Mucosa of descending colon (tissue), 3 donors: ENCODE measurements at places on chromosomes 12 and 14. TPM values are rescaled to one million over a fixed set of nuclear protein-coding genes. Genes with fewer than 3 reads are reported as not detected.

DNA sequence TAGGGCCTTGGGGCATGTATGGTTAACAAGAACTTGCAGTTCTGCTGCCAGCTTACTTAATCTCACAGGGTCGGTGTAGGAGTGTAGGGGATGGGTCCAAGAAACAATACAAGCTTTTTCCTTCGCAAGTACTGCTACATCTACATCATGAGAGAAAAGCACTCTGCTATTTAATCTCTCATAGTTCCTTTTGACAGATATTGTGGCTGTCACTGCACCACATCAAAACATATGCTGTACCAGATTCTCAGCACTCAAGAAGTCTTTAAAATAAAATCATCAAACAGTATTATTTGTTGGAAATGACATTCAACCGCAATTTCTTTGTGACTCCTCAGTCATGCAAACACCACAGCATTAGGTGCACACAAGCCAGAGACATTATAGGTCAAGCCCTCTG lies 215.5 kb upstream of the BMP4 start:
- DNase-seq = no peak

DNA sequence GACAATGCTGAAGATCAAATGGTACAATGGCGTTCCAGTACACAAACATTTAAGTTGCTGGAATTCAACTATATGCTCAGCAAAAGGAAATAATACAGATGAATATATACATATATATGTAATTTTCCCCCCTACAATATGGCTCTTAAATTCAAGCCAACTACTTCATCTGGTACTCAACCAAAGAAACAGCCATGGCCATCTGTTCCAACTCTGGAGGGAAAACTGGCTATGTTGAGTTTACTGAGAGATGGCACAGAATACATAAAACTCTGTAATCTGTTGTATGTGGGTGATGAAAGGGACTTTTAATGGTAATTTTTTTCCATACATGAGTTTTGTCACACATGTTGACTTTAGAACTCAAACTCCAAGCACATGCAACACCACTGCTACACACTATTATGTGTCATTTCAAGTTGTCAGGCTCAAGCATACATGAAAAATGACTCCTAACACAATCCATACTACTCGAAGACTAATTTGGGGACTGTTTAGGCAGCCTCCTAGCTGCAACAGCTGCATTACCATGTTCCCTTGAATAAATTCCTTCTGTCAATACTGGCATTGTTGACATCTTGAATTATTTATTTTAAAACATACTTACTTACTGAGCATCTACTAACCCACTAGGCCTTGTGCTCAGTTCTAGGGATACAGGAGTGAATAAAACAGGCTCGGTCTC lies 38.2 kb upstream of the MAP3K9 start:
- no peak for DNase-seq

DNA sequence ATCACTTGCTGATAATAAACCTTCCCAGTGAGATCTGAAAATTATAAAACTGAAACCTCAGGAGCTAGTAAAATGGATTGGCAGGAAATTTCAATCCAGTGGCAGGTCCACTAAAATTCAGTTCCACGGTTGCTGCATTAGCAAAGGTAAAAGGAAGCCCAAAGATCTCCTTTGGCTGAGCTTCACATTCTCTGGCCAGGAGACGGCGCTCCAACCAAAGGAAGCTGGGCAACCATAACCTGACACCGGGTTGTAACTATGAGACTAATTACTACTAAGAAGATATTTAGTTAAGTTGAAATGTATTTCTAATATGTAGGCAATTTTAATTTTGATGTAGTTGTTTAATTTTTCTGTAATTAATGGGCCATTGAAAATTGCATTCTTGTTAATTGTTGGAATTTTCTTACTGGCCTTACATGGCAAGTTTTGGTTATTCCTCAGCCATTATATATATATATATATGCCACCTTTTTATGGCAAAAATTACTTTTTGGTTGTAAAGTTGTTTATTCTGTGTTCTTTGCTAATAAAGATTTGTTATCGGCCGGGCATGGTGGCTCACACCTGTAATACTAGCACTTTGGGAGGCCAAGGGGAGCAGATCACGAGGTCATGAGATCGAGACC lies 17.0 kb downstream of the OR8S1 start:
- DNase-seq = no peak

The R3HDM2 gene
- 80.8 TPM for total RNA-seq

The IFNG-AS1 gene
- total RNA-seq = 0.70 TPM
